ENCODE measurements at places on chromosomes 3 and 15.
A peak's percentile ranks its signal among the peaks of the same experiment; 100 is the strongest.

DNA sequence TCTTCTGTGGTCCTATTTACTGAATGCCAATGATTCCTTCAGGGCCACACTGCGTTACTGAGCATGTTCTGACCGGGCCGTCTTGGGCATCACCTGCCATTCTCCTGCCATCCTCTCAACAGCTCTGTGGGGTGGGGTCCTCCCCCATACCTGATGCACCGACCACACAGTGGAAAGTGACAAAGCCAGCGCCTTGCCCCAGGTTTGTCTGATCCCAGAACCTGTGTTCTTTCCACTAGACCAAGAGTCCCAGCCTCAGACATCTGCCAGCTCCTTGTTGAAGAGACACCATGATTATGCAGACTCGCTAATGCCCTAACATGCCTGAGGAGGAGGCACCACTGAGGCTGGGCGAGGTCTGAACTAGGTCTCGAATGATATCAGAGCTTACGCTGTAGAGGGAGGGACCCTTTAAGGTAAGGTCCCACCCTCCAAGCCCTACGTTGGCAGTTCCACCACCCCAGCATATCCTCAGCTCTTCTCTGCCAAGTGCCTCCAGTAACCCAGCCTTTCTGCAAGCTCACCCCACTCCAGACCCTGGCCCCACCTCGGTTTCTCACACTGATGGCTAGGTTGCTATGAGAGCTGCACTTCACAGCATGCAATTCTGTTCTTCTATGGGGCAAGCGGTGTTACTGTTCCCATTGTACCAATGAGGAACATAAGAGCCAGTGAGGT, 29.8 kb upstream of the PLXNA1 start:
- DNase-seq, result no peak

DNA sequence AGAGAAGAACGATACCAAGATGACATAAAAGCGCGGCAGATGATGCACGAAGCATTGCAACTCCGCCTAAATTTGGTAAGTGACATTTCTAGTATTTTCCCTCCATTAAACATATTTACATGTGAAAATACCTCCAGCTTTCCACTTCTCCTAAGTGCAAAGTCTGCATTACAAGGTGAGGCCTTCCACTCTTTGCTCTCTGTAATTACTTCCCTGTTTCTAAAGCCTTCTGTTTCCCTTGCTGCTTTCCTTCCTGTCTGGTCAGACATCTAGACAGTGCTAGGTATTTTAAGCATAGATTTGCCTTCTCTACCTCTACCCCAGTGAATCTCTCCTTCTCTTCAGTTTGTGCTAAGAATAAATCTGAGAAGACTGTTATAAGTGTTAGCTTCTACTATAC, 1.9 kb downstream of the P2RY12 start:
- no peak for DNase-seq

- DNase-seq, result no peak
Measured at GRCh38 chr15:45307230-45307924, 55.3 kb downstream of the SLC28A2 start.

- no peak for DNase-seq
Measured at GRCh38 chr3:154552338-154552737, 122.3 kb upstream of the GPR149 start.

DNA sequence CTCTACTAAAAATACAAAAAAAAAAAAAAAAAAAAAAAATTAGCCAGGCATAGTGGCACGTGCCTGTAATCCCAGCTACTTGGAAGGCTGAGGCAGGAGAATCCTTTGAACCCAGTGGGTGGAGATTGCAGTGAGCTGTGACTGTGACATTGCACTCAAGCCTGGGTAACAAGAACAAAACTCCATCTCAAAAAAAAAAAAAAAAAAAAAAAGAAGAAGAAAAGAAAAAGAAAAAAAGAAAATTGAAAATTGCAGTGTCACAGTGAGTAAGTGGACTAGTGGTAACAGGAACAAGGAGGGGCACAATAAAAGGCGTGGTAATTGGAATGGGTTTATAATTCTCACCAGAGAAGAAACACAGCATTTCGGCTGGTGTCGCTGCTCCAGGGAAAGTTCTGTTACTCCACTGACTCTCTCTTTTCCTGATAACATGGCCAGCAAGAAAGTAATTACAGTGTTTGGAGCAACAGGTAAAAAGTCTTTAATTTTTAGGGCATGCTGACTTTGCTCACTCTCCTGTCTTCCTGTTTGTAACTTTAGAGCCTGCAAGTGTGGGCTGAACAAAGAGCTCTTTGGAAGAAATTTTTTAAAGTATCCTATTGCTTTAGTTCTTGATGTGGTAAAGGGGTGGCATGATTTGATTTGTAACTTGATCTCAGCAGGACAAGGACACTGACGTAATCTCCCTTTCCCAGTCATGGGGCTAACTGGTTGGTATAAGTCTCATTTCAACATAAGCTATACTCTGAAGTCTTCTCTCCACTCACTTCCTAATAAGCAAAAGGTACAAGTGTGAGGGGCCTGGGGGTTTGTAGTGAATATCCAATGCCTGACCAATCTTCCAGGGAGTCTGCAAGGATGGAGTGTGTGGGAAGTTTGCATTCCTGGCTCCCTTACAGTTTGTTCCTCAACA, 22.1 kb upstream of the TRA2B start:
- no peak for DNase-seq

GRCh38 chr3:159260049-159260662, 458.3 kb downstream of the MFSD1 start:
- peak; percentile 37 for DNase-seq

- DNase-seq, result no peak
Measured at GRCh38 chr15:78108300-78109084, 16.1 kb downstream of the SH2D7 start.

GRCh38 chr3:7847521-7847920, 654.1 kb upstream of the LMCD1 start:
- no peak for DNase-seq

DNA sequence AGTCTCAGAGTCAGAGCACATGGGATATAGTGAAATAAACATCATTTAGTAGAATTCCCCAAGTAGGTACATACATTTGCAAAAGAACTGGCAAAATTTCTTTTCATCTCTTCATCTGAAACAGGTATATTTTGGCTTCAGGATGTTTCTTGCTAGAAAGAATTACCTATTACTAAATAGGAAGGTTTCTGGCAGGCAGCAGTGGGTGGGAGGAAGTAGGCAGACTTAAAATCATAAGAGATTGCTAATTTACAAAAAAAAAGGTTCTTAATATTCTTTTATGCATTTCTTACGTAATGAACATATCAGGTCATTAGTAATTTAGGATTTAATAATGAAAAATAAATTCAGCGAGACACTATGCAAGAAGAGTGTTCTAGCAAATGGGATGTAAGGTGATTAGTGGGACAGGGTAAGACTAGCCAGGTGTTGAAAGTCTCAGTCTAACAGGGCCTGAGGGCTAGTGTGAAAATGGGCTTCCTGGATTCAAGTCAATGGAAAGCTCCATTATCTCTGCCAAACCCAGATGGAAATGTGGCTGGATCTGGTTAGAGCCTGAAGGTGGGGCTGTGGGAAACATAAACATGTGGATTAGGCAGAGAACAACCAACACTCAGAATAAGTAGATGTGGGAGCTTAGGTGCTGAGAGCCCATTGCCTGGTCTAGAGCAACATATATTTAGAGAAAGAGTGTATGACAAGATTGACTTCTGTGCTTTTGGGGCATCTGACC, 127.4 kb upstream of the FEZF2 start:
- no peak for DNase-seq

GRCh38 chr3:124811436-124811835, 75.7 kb downstream of the ITGB5 start:
- DNase-seq, result no peak

DNA sequence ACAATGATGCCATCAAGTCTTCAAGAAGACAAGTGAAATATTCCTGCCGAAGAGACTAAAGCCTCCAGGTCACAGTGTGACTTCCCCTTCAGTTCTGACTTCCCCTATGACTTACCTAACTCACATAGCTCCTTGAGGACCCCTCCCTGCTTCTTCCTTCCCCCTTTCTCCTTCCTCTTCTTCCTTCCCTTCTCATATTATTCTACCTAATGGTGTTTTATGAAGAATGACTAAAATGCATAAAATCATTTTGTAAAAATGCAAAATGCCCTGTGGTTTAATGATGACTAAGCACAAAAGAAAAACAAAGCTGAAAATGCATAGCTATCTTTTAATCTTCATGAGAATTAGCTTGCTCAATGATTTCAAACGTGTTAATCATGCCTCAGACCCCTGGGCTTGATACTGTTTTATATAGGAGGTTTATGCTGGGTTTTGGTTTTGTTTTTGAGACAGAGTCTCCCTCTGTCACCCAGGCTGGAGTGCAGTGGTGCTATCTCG, 26.1 kb upstream of the TM4SF4 start:
- no peak for DNase-seq

DNA sequence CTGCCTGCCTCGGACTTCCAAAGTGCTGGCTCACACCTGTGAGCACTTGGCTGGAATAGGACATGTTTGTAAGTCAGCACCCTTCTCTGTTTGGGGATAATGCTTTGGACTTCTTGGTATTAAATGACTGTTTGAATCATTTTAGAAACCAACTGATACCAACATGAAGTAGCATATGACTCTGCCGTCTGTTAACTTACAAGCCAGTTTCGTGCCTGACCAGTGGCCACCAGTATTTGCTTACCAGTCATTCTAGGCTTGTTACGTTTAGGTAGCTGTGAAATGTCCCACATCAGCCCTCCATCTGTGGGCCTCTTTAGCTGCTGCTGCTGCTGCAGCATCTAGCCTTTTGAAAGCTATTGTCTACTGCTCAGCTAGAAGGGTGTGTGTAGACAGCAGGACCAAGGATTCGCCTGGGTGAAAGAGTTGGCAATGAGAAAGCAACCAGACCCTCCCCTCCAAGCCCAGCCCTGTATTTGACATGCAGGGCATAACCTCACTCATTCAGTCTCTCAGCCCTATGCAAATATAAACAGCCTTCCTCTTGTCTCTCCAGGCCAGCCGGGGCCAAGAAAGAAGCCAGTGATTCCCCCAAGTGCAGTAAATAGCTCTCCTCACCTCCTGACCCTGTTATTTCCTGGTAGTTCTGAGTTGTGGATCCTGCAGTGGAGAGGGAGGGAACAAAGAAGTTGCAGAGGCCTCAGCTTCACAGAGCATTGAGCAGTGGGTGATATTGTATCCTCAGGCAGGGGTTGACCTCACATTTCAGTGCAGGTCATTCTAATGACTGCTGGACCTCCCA, 51.0 kb downstream of the NKIRAS1 start:
- DNase-seq, result no peak

DNA sequence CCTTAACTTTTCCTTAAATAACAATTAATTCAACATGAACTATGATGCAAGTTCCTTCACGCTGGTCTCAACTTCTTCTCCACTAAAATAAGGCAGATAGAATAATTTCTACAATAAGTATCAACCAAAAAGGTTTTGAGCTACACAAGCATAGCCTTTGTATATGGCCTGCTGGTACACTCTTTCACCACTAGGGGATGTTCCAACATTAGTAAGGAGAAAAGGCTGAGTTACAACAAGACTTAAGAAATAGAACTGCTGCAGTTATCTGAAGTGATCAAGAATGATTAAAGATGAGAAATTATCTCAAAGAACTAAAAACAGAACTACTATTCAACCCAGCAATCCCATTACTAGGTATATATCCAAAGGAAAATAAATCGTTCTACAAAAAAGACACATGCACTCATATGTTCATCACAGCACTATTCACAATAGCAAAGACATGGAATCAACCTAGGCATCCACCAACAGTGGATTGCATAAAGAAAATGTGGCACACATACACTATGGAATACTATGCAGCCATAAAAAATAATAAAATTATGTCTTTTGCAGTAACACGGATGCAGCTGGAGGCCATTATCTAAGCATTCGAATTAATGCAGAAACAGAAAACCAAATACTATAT, 14.4 kb downstream of the ATP13A3 start:
- no peak for DNase-seq

DNA sequence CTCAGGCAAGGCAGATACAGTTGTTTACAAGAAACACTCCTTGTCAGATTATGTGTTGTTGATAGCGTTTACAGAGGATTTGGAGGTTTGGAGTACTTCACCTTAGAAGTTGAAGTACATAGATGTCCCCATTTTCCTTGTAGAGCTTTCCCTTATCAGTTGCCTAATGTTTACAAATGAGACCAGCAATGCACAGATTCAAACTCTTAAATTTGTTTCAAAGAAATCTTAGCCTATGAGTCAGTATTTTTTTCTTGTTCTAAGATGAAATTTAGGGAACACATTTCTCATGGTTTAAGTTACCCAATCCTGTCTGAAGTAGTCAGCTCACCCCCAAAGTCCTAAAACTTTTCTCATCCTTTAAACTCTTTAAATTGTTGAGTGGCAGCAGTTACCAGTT, 6.3 kb upstream of the EIF5A2 start:
- no peak for DNase-seq

DNA sequence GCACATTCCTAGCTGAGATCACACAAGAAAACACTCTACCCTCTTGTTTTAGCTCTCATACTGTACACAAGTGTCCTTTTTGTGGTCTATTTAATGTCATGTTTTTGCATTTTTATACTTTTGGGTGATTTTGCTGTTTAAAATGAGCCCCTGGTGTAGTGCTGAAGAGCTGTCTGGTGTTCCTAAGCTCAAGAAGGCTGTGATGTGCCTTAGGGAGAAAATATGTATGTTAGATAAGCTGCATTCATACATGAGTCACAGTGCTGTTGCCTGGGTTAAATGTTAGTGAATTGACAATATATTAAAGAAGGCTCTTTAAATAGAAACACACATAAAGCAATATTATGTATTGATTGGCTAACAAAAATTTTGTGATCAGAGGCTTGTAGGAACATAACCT, 387.4 kb upstream of the C2CD4B start:
- no peak for DNase-seq

DNA sequence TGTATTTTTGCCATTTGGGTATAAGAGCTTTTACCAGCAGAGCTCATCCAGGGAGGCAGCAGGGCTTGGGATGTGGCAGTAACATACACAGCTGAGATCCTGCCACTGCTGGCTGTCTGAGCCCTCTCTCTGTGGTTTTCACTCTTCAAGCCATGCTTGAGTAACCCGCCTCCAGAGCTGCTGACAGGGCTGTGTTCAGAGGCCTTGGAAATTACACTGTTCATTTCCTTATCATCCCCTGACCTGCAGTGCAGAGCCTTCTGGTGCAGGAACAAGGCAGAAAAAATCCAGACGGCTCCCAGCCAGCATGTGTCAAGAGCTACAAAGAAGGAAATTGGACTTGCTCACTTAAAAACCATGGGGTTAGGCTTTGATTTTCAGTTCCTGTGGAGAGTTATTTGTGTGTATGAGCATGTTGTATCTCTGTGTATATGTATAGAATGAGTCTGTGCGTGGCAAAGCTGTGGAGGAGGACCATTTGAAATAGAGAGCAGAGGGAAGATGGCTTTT, 47.0 kb downstream of the ZNF609 start:
- peak; percentile 62 for DNase-seq

DNA sequence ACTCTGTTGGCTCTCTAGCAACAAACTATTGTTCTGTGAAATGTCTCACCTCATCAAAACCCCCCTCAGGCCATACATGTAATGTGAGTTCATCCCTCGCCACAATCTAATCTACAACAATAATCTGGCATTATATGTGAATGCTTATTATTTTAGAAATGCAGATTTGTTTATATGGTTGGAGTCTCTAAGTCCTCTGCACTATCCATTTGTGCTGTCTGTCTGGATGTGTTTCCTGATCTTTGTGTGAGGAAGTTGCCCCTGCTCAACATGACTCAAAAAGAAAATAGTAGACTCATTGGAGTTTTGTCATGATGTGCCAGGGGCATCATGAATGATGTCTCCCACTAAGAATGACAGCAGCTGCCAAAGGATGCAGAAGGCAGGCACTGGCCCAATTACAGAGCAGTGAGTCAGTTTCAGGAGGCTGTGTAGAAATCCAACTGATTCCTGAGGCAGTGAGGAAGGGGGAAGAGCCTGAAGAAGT, 161.6 kb upstream of the PDZRN3 start:
- DNase-seq, result no peak

GRCh38 chr3:9110316-9110715, 139.1 kb downstream of the SRGAP3 start:
- DNase-seq, result no peak
